ENCODE measurements at places on chromosomes 6 and 20.

DNA sequence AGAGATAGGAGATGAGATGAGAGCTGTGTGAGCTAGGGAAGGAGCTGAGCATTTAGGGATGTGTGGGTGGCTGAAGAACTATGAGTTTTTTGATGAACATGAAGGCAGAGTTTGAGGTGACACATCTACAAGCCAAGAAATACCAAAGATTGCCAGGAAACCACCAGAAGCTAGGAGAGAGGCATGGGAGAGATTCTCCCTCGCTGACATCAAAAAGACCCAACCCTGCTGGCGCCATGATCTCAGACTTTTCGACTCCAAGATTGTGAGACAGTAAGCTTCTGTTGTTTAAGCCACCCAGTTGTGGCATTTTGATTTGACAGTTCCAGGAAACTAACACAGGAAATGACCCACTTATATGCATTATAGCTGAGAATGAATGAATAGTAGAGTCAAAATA, 790.9 kb downstream of the TFAP2A start:
- no peak for DNase-seq

- no peak for DNase-seq
Observed at GRCh38 chr6:123017104-123017682, 21.2 kb downstream of the CLVS2 start.

GRCh38 chr6:5103250-5103649, 18.1 kb downstream of the PPP1R3G start:
- no peak for DNase-seq

- DNase-seq, result no peak
Observed at GRCh38 chr6:13261464-13261994, 66.8 kb downstream of the TBC1D7 start.

DNA sequence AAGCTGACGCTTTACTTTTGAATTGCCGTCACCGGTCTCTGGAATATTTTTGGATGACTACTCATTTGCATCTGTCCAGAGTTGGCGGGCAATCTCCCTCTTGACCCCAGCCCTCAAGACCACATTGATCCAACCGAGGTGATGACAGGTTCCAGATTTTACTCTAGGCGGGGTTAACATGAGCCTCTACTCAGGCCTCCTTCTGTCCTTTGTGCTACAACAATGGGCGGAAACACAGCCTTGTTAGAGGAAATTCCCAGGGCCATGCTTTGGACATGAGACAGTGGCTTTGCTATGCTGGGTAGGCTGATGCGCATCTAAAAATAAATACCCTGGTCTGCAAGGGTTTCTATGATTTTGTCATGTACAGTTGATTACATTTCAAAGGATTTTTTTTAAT, 27.0 kb upstream of the ADGRF5 start:
- DNase-seq, result no peak

- DNase-seq, result no peak
Observed at GRCh38 chr6:43963203-43963602, 164.0 kb downstream of the MRPL14 start.

All from activated CD8-positive, alpha-beta memory T cell treated with anti-CD3 and anti-CD28 coated beads for 1 hour (primary cell).